ENCODE measurements at places on chromosomes 2 and 18.

GRCh38 chr2:63581298-63581961 lies 6.8 kb downstream of the WDPCP start:
- no peak for DNase-seq

DNA sequence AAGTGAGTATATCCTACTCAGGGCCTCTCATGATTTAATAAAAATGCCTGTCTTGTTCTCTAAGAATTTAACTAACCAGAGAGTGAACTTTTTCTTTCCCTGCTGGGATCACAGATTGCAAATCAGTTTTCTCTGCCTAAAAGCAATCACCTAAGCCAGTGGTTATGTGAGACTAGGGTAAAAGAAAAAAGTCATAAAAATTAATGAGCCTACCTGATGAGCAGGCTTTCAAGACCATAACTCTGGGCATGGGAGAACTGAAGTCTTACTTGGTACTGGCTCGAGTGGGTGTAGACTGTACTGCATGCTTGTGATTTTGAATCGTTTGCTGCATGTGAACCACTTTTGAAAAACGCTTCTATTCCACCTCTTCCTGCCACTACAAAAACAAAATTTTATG lies 1677.0 kb upstream of the LRRTM1 start:
- no peak for DNase-seq

DNA sequence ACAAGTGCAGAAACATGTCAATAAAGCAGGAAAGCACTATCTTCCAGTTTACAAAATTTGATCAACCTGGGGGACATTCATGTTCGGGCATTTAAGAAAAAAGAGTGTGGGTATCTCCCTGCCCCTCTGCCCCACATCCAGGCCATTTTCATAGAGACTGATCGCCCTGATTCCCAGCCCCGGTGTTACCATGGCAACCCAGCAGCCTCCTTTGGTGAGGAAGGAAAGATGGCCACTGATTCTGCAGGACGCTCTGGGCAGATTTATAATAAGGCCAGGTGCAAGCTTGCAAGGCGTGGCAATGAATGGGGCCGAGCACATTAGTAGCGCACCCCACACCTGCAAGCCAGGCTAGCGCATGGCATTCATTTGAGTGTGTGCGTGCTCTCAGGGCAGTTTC lies 36.7 kb upstream of the ARL4C start:
- no peak for DNase-seq

GRCh38 chr2:127618551-127619202 lies 27.3 kb upstream of the GPR17 start:
- no peak for DNase-seq

DNA sequence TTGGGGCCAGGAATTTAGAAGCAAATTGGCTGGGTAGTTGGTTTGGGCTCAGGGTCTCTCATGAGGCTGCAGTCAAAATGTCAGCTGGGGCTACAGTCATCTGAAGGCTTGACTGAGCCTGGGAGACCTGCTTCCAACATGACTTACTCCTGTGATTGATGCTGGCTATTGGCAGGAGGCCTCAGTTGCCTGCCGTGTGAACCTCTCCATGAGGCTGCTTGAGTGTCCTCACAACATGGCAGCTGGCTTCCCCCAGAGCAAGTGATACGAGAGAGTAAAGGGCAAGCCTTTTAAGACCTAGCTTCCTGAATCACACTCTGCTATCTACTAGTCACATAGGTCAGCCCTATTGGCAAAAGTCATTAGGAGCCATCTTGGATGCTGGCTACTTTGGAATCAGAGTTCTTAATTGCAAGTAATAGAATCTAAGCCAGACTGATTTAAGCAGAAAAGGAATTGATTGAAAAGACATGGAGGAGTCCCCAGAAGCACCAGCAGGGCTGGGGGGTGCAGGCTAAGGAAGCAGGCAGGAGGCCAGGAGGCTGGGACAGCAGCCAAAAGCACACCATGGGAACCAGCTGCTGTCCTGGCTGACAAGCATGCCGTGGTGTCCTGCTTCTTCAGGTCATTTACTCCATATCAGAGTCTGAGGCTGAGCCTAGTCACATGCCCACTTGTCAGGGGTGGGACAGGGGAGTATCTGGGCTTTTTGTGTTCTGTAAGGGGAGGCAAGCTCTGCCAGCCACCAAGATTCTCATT lies 7.8 kb upstream of the GIGYF2 start:
- DNase-seq, result no peak

- no peak for DNase-seq
These were observed 33.4 kb upstream of the DSEL start for GRCh38 chr18:67549946-67550345.

DNA sequence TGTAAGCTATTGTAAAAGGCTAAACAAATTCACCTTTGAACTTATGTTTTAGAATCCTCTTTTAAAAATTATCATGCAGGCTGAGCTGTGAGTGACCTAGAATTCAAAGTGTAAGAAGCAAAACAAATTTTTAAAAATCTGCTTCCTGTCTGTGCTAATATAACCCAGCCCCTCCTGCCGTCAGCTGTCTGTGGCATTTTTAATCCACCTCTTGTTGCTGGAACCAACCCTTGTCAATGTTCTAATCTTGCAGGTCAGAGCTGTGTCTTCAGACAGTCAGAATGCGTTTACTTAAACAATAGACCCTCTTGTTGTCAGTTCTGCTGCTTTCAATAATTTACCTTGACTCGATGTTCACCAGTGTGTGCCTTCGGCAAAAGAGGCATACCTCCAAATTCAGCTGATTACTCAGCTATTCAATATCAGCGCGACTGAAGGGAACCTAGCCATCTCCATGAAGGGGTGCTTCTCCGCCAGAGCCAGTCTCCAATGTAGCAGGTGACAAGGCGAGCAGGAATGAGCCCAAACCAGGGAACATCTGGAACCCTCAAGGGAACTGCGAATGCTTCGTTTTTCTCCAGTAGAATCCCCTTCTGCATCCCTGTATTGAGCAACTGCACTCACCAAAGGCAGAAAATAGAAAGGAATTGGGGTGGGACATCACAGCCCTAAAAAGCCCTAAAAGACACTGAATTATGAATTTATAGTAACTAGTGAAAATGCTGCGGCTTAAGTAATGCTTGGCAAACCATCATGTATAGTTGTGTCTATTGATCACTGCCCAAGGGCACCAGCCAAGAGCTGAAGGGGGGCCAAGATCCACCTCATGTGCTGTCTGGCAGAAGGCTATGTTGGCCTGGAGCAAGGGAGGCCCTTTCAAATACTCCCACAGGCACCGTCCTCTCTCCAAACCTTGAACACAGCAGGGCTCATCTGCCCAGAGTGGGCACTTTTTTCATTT lies 62.5 kb downstream of the LYPD6B start:
- DNase-seq, result no peak

DNA sequence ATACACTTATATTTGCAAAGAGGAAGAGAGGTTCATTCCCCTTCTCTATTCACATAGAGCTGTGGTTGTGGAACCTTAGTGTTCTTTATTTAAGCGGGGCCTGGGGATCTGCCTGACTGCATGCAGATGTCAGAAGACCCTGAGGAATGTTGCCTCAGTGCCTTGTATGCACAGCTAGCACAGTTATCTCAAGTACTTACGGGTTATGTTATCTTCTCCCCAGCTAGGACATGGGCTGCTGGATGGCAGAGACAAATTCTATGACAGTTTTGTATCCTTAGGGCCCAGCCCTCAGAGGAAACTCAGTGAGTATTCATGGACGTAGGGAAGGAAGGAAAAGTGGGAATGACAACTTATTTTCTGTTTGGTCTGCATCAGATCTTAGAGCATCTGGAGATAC lies 37.7 kb upstream of the RTN4 start:
- DNase-seq, result no peak
